ENCODE measurements at places on chromosomes 6 and 20.

- no peak for DNase-seq
These were observed 14.4 kb upstream of the XRN2 start for GRCh38 chr20:21288587-21289370.

GRCh38 chr6:118639054-118639964 is 12.1 kb downstream of the CEP85L start:
- DNase-seq = no peak

DNA sequence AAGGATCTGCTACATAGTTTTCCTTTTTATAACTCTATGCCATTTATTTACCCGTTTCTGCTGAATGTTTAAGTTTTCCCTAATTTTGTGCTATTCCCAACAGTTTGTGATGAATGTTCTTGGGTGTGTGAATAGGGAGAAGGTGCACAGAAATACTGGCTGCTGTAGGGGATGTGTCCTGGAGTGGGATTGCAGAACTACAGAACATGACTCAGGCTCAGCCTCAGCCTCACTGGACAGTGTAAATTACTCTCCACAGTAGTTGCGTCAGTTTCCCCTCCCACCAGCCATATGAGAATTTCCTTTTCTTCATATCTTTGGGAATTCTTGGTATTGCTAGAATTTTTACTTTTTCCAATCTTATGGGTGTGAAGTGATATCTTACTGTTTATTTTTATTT is 57.0 kb downstream of the SLX4IP start:
- no peak for DNase-seq

GRCh38 chr6:37653933-37654565 is 43.6 kb downstream of the MDGA1 start:
- no peak for DNase-seq

DNA sequence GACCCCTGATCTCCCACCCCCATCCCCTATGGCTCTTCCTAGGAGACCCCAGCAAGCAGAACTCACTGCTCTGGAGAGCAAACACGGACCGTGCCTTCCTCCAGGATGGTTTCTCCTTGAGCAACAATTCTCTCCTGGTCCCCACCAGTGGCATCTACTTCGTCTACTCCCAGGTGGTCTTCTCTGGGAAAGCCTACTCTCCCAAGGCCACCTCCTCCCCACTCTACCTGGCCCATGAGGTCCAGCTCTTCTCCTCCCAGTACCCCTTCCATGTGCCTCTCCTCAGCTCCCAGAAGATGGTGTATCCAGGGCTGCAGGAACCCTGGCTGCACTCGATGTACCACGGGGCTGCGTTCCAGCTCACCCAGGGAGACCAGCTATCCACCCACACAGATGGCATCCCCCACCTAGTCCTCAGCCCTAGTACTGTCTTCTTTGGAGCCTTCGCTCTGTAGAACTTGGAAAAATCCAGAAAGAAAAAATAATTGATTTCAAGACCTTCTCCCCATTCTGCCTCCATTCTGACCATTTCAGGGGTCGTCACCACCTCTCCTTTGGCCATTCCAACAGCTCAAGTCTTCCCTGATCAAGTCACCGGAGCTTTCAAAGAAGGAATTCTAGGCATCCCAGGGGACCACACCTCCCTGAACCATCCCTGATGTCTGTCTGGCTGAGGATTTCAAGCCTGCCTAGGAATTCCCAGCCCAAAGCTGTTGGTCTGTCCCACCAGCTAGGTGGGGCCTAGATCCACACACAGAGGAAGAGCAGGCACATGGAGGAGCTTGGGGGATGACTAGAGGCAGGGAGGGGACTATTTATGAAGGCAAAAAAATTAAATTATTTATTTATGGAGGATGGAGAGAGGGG is 1.4 kb downstream of the LTA start:
- no peak for DNase-seq

DNA sequence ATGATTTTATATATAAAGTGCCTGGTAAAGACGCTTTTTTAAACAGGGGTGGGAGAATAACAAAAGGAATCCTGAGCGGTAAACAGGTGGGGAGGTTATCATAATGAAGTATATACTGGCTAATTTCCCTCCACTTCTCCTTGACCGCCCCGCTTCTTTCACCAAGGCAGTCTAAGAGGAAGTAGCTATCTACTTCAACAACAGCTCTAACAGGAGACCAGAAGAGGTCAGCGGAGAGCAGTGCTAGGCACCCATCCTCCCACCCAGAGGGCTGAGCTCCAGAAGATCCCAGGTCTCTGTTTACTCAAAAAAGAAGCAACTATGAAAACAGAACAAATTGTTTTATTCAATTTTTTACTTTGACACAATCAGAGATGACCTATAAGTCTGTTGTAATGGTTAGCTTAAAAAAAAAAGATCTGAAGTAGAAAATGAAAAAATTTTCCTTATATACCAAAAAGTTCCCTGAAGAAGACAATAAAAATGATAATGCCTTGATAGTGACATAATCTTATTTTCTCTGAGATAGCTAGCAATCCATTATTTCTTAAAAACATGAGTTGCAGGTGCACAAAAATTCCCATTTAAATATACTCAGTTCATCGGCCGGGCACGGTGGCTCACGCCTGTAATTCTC is 141.1 kb downstream of the PDSS2 start:
- peak; percentile 61 for DNase-seq

DNA sequence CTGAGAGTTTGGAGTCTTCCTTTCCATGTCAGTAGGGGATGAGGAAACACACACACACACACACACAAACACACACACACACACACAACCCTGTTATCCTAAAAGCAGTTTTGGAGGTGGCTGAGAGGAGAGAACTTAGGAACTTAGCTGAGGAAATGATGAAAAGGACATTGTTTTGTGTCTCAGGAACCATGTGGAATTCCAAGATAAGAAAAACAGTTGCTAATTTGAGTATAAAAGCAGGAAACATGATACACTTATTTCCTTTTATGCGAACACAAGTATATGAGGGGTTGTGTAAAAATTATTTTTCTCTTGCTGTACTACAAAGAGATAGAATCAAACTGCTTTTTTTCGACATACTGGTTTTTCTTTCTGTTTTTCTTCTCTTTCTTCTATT is at the start of gene MYCT1:
TSS of gene MYCT1 (plus strand) at position 264 of the 400 bp plus-strand sequence. CDS start at position 270, 6 bp downstream.
- DNase-seq = no peak

- no peak for DNase-seq
These were observed 55.2 kb downstream of the TIAM2 start for GRCh38 chr6:155050311-155050710.

- DNase-seq = no peak
These were observed 177.9 kb downstream of the RNGTT start for GRCh38 chr6:88785478-88785877.

DNA sequence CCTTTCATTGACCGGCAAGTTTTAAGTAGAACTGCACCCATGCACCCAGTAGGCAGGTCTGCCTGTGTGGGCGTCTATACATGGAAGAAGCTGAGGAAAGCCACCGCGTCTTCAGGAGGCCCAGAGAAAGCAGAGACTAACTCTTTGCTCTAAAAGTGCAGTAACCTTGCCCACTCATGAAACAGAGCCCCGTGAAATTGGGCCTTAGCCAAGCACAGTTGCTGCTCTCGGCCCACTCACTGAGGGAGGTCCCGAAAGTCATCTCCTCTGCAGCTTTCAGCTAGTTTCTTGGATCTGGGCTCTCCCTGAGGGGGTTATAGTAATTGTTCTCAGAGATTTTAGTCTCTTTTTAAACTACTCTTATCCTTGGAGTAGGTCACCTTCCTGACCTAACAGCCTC is 74.0 kb upstream of the SYNJ2 start:
- no peak for DNase-seq

- no peak for DNase-seq
These were observed 66.7 kb upstream of the TOP1 start for GRCh38 chr20:40961686-40962640.

- DNase-seq = no peak
These were observed 296.2 kb downstream of the FARS2 start for GRCh38 chr6:5557506-5557905.

DNA sequence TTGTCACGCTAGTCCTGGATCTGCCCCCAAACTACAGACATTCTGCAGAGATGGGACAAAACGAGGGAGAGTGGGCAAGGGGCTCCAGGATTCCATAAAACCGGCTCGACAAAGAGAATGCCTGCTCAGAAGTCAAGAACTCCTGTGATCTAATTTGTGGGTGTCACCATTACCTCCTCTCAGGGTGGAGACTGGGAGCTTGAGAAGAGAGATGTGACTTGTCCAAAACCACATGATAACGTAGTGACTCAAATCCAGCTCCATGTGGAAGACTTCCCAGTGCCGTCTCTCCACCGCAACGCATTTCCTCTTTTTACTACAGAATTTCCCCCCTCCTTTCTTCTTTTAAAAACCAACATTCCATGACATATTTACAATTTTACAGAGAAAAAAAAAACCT is 44.3 kb downstream of the TRERF1 start:
- no peak for DNase-seq

DNA sequence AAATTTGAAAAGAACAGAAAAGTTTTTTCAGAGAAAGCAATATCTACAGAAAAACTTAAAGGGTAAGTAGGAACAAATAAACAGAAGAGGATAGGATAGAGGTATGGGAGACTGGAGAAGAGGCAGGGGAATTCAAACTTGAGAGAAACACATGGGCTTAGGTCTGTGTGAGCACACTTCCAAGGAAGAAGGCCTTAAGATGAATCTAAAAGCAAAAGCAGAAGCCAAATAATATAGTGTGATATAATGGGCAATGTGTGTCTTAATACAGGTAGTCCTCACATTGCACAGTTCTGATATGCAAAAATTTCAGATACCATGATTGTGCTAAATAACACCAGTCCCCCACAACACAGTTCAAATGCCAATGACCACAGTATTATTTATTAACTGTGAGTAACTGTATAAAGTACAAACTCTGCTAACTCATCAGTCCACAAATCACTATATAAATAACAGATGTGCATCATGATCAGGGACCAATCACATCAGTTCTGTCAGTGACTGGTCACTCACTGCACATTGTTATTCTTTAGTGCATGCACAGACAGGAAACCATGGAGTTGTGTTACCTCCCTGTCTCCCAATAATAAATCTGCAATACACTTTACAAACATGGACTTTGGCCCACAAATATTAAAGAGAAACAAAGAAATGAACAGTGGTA is 18.6 kb downstream of the SNX14 start:
- no peak for DNase-seq

DNA sequence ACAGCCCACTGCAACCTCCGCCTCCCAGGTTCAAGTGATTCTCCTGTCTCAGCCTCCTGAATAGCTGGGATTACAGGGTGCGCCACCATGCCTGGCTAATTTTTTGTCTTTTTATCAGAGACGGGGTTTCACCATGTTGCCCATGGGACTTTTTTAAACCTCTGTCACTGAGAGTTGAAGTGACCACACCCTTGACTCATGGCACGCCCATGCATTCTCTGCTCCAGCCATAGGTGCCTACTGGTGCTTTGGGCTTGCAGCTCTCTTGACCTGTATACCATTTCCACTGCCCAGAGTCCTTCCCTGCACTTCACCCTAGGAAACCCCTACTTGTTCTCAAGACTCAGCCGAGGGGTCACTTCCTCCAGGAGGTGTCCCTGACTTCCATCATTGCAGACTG is 2.4 kb upstream of the SCRT2 start:
- DNase-seq = no peak

- no peak for DNase-seq
These were observed 153.0 kb downstream of the LPA start for GRCh38 chr6:160510976-160511617.

DNA sequence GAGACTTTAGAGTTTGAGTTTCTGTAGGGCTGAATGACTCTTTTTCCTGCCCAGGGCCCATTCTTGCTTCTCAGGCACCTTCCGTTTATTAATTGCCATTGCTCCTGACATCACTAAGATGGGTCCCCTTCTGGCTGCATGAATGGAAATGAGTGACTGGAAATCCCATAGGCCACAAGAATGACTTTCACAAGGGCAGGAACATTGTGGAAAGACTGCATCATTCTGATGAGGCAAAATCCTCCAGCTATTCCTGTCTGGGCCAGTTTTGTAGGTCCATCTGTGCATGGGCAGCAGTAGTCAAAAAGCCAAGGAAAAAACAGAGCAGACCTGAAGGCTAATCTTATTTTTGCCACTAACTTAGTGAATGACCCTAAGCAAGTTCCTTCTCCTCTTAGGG is 19.3 kb downstream of the TMEM74B start:
- no peak for DNase-seq

- no peak for DNase-seq
These were observed 45.8 kb downstream of the CYP24A1 start for GRCh38 chr20:54127855-54128574.

- no peak for DNase-seq
These were observed 12.7 kb upstream of the LRRN4 start for GRCh38 chr20:6066582-6066981.

DNA sequence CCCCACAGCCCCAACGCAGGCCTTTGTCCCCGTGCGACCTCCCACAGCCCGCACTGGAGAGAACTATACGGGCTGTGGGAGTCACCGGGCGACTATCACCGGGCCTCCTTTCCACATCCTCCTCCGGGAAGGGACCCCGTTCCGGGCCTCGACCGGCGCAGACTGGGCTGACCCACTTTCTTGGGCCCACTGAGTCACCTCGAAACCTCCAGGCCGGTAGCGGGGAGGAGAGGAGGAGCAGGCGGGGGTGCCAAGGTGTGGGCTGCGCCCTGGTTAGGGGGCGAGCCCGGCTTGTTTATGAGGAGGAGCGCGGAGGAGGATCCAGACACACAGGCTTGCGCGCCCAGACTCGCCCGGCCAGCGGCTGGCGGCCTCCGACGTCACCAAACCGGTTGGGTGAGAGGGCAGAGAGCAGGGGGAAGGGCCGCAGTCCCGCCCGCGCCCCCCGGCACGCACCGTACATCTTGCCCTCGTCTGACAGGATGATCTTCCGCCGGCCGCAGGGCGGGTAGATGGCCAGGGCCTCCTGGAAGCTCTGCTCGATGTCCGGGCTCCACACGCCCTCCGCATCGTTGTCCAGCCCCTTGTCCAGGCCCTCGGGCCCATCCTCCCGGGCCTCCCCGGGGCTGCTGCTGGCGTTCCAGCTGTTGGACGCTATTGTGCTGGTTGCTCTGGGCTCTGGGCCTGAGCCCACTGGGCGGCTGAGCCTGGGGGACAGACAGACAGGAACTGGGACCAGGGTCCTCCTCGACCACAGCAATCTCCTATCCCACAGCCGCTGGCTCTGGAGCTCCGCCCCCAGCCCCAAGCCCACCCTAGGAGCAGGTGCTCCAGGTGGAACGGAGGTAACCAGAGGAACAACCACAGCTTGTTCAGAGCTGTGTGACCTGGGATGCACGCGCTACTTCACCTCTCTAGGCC is 10.6 kb downstream of the TEAD3 start:
- DNase-seq = no peak

DNA sequence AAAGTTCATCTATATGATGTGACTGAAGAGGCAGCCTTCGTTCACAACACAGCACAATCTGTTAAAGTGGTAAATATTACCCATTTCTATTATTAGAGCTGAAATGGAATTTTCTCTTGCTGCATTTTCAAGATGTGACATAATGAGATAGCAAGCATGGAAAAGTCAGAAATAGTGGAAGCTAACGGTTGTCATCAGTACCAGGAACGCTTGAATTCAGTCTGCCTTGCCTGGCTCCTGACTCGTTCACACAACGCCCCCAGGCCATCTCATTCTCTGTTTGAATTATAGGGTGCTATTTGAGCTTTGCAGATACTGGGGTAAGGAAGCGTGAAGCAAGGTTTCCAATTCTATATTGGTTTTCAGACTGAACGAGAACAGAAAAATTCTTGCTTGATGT is 116.5 kb upstream of the MAP3K7 start:
- no peak for DNase-seq

Measured in right forelimb (tissue), 1 donor.